ENCODE measurements at places on chromosomes 3 and 15.

DNA sequence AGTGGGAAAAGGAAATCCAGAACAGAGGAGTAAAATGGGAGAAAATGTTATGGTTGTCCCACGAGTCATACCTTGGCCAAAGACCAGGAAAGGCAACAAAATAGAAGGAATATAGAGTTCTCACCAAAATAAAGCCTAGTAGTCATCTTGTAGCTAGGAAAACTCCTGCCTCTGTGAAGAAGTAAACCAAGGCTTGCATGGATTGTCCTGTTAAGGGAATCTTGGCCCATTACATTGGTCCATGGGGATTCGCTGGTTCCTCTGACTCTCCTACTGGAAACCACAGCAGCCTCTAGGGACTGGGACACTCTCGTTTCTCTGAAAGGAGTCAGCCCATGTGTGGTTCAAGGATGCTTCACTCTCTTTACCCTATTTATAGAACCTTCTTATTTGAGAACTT lies 62.9 kb upstream of the FNDC3B start:
- no peak for DNase-seq

DNA sequence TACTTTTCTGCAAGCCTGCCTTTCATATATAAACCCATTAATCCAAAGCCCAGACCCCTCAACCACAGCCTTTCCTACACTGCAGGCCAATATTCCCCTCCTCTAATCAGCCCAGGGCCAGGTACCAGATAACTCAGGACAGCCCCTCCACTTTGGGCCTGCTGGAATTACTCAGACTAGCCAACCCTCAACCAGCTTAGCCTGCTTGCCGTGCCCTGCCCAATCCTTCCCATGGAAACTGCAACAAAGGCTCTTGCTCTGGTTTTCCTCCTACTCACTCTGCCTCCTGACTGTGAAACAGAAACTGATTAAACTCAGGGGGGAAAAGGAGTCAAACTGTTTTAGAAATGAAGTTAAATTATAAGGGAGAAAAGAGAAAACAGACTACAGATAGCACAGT lies 248.1 kb downstream of the KLF13 start:
- DNase-seq = no peak

- no peak for DNase-seq
Observed at GRCh38 chr3:64392001-64392400, 166.7 kb upstream of the PRICKLE2 start.

- DNase-seq = no peak
Observed at GRCh38 chr15:66850078-66850991, 148.3 kb downstream of the SMAD6 start.

DNA sequence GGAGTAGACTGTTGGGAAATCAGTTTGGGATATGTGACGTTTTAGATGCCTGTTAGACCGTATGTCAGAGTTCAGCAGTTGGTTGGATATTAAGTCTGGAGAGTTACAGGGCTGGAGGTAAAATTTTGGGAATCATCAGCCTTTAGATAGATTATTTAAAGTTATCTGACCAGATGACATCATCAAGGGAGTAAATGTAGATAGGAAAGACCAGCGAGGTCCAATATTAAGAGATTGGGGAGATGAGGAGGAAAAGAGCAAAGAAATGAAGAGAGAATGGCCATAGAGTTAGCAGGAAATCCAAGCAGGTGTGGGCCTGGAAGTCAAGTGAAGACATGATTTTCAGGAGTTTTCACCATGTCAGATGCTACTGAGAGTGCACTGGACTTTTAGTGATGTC lies 3.1 kb downstream of the NDUFB4 start:
- DNase-seq = no peak

GRCh38 chr3:52982839-52983238 lies 63.0 kb downstream of the SFMBT1 start:
- no peak for DNase-seq

DNA sequence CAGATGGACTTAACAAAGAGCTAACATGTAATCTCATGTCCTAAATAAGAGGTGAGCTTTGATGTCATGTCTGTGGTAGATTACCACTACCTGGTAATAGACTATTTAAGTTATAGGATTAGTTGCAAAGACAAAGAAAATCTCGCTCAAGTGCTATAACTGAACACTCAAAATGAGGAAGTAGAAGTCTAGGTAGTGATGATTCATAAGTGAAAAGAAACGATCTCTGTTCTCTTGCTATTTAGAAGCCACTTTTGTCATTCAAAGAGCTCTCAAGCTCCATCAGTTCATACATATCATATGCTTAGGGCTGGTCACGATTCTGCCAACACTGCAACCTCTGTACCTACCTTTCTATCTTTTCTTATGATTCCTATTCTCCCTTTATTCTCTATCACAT lies 110.9 kb downstream of the EDEM1 start:
- DNase-seq = no peak

DNA sequence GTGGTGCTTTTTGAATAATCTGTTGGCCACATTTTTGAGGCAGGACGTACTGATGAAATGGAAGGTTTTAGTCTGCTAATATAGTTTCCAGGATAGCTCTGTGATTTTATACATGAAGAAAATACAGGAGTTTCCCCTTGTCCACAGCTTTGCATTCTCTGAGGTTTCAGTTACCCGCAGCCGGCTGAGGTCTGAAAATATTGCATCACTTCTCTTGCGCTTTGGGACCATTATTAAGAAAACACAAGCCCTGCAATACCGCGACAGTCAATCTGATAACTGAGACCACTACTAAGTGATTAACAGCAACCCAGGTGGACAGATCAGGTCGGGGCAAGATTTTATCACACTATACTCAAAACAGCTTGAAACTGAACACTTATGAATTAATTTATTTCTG lies 33.0 kb downstream of the BLM start:
- DNase-seq = no peak

DNA sequence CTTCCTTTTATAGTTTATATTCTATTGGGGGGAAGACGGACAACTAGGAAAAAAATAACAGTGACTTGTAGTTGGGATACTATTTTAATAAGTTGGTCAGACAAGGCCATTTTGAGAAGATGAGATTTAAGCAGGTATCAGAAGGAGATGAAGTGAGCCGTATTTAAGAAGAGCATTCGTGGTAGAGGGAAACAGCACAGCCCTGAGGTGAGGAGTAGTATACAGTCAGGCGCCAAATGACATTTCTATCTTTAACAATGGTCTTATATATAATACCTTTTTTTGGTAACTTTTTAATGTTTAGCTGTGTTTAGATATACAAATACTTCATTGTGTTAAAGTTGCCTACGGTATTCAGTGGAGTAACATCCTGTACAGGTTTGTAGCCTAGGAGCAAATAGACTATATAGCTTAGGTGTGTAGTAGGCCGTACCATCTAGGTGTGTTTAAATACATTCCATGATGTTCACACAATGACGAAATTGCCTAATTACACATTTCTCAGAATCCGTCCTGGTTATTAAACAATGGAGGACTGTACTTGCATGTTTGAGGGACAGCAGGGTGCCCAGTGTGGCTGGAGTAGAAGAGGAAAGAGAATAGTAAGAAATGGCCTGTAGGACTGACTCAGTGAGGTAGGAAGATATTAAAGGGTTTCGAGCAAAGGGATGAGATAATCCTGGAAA lies 1.6 kb downstream of the NKTR start:
- no peak for DNase-seq

DNA sequence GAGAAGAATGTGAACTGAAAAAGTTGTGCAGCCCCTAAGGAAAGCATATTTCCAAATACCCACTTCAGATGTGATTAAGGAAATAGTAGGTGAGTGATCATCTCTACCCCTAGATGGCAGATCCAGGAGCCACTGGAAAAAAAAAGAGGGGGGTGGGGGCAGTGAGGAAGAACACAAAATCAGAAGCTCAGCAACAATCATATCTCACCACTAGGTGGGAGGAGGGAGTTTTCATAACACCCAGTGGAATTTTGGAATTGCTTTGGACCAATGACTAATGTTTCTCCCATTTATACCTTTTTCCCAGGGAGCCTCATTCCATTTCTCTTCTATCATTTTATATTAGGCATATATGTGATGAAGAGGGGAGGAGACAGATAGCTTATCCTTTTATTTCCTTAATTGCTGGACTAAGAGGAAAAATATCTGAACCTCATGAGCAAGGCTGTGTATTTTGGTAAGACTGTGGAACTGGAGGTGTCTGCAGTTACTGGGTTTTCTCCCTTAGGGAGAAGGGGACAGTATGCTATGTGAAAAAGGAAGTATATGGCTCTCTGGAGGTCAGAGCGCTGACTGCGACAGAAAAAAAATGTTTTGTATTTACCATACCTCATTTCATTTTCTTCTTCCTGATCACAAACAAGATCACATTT lies 363.4 kb downstream of the GAP43 start:
- DNase-seq = peak; percentile 14

GRCh38 chr3:56801662-56802377 lies at the start of gene ARHGEF3:
TSS of gene ARHGEF3 (minus strand) at chr3:56801949. CDS start at chr3:56801798, 151 bp downstream.
- peak; percentile 29 for DNase-seq

DNA sequence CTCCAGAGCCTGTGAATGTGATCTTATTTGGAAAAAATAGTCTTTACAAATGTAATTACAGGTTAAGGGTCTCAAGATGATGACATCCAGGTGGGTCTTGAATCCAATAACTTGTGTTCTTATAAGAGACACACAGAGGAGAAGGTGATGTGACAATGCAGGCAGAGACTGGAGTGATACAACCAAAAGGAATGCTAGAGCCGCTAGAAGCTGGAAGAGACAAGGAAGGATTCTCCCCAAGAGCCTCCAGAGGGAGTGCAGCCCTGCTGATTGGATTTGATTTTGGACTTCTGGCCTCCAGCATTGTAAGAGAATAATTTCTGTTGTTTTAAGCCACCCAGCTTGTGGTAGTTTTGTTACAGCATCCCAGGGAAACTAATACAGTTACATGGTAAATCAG lies 9.7 kb downstream of the MYH15 start:
- no peak for DNase-seq
